ENCODE measurements at places on chromosomes 6 and 20.

GRCh38 chr6:115898246-115898645 lies 162.4 kb downstream of the FRK start:
- DNase-seq = no peak

- DNase-seq = no peak
Observed at GRCh38 chr6:35312807-35313206, 15.2 kb downstream of the DEF6 start.

- no peak for DNase-seq
Observed at GRCh38 chr20:34736106-34736735, 32.1 kb downstream of the TP53INP2 start.

- DNase-seq = no peak
Observed at GRCh38 chr20:45887346-45887715, at the start of gene SPATA25. Gene SPATA25 (minus strand): TSS chr20:45887622. CDS start chr20:45887590, 32 bp downstream.

DNA sequence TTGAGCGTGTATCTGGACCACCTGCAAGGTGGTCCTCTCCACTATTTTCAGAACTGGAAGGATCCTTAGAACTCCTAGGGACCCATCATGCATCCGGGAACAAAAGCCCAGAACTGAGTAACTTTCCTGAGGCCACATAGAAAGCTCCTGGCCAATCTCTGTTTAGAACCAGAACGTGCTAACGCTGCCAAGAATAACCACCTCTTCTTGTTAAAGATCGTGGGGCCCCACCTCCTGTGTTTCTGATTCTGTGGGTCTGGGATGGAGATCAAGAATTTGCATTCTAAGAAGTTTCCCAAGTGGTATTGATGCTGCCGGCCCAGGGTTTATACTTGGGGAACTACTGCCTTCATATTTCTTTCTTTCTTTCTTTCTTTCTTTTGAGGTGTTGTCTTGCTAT lies 13.3 kb downstream of the CD40 start:
- DNase-seq = no peak

DNA sequence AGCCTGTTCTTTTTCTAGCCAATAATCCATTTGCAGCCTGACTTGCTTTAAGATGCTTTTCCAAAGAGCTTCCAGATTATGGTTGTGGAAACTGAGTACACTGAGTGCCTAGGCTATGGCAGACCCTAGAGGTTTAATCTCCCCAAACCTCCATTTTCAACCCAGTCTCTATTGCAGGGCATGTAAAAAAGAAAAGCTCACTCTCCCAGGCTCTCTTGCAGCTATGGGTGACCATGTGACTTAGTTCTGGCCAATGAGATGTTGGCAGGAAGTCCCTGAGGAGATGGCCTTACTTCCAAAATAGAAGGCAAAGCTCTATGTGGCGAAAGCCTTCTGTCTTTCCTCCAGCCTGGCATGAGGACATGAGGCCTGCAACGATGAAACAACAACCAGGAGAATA lies 3.8 kb downstream of the PDRG1 start:
- no peak for DNase-seq

- DNase-seq = no peak
Observed at GRCh38 chr20:17624070-17624469, 54.2 kb downstream of the DSTN start.

GRCh38 chr6:146481527-146481926 lies 62.1 kb upstream of the RAB32 start:
- DNase-seq = no peak
